ENCODE measurements at places on chromosomes 6 and 20.

GRCh38 chr20:24411003-24411833 lies 58.2 kb upstream of the SYNDIG1 start:
- no peak for DNase-seq

GRCh38 chr6:7107578-7108195 lies at the start of gene RREB1:
RREB1 (plus strand) TSS chr6:7107961; CDS start chr6:7181912, 73,951 bp downstream.
- DNase-seq, result peak; percentile 61

DNA sequence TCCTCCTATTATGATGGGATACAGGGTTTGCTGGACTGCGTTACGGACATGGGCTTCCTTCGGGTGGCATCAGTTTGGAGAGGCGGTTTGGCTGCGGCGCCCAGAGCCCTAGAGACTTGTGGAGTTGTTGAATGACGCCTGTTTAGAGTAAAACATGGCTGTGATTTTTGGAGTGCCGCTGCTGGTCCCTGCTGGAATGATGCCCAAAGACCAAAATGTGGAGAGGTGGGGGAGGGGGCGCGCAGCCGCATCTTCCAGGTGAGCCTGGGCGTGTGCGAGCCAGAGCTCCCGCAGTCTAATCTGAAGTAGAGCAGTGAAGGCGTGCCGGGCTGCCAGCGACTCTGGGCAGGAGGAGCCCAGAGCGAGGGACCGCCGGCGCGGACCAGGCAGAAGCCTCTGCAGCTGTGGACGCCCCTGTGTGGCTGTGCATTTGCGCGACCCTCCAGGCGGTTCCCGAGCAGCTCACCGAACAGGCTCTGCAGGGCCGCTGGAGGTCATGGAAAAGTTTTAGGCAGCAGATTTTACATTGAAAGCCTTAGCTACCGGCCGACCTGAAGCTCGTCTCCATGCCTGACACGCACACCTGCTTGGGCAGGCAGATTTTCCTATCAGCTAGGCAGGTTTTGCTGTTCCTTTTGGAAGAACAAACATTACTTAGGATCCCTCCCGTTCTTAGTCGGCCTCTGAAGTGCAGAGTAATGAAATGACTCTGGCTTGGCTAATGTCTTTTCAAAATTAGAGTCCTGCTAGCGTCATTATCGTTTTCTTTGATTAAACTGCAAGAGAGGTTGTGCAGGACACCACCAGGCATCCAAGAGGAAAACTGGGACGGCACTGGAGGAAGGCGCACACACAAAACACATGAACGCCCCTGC lies 298.2 kb downstream of the PHACTR1 start:
- no peak for DNase-seq

- DNase-seq, result no peak
Measured at GRCh38 chr6:118565311-118565960, 17.3 kb downstream of the PLN start.

DNA sequence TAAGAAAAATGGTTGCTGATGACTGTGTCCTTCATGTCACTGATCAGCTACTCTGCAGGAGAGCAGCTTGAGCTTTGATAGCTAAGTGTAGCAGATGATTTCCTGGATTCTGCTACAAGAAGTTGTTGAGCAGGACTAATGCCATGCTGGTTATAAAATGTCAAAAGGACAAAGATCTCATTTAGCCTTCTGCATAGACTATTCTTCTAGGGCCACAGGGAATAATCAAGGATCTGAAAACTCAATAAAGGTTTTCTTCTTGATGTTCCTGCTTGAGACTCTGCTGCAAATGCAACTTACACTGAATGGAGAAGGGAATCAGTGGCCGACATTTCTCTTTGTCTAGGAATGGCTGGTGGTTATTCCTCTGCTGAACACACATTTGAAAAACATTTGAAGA lies 360.3 kb upstream of the PTCHD4 start:
- DNase-seq, result no peak

- no peak for DNase-seq
Measured at GRCh38 chr6:128569732-128570679, 49.6 kb upstream of the PTPRK start.
